A549 treated with Hydrocortisone at 1 μM for 4 hours (cell line): ENCODE measurements at places on chromosomes 3 and 15. TPM values are rescaled to one million over a fixed set of nuclear protein-coding genes. Genes with fewer than 3 reads are reported as not detected.

Gene CPLX3
- total RNA-seq: 0.05 to 0.06 TPM in 2 of 5 replicates, not detected in the others

Gene SSR3
- 191 to 225 TPM (median 215 TPM) in 5 replicates for total RNA-seq

Gene ANKUB1
- total RNA-seq: not detected in 5 replicates

Gene TICRR
- 10.1 to 13.7 TPM (median 11.9 TPM) in 5 replicates for total RNA-seq

Gene CADPS
- not detected in 5 replicates for total RNA-seq
